ENCODE measurements at places on chromosomes 3 and 15.

DNA sequence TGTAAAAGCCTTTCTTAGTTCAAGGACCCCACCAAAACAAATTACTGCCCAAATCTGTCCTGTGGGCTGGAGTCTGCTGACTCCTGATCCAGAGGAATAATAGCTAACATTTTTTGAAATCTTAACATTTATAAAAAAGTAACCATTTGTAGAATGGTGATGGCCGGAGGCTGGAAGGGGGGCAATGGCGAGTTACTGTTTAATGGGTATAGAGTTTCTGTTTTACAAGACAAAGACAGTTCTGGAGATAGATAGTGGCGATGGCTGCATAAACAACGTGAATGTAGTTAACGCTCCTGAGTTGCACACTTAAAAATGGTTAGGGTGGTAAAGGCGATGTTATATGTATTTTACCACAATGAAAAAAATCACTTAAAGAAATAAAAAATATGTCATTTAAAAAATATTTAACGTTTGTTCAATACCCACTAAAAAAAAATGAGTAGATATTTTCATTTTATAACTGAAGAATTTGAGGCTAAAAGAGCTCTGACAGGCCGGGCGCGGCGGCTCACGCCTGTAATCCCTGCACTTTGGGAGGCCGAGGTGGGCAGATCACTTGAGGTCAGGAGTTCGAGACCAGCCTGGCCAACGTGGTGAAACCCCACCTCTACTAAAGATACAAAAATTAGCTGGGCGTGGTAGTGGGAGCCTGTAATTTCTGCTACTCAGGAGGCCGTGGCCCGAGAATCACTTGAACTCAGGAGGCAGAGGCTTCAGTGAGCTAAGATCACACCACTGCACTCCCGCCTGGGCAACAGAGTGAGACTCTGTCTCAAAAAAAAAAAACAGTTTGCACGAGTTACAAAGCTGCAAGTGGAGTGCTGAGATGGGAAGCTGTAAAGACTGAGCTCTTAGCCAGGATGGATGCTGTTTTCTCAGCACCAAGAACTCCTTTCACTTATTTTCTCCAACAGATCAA is 37.6 kb downstream of the IGF2BP2 start:
- DNase-seq, result no peak

GRCh38 chr3:125055331-125055912 is 375 bp downstream of the HEG1 start:
- no peak for DNase-seq

- no peak for DNase-seq
These were observed 246.3 kb downstream of the GOLGA6L6 start for GRCh38 chr15:20295238-20295811.

- no peak for DNase-seq
These were observed 41.8 kb downstream of the ITGB5 start for GRCh38 chr3:124845406-124845805.

DNA sequence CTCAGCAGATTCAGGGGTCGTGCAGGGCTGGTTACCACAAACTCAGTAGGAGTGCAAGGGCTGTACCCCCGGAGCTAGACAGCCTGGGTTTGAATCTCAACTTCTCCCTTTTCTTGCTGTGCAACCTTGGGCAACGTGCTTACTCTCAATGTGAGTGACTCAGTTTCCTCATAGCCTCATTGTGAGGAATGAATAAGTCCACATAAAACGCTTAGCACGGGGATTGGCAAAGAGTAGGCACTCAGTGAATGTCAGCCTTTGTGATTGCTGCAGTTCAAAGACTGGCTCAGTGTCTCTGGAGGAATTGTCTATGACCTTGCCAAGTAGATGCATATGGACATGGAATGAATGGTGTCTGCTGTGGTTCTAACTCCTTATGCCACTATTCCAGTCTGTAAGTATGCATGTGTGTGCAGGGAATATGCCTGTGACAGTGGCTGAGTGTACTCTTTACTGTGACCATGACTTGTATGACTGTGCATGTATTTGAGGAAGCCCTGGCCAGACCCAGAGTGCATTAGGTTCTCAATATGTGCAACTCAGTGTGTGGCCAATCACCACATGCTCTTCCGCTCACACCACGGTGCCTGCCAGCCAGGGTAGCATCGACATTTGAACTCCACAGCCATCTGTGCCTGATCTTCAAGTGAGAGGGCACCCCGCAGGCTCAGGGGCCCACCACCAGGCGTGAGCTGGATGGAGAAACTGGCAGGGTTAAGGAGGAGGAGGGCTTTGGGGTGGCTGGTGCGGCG is 900 bp upstream of the HYAL3 start:
- DNase-seq, result no peak

- DNase-seq, result no peak
These were observed 1097.6 kb upstream of the CFAP20DC start for GRCh38 chr3:60147249-60147950.

DNA sequence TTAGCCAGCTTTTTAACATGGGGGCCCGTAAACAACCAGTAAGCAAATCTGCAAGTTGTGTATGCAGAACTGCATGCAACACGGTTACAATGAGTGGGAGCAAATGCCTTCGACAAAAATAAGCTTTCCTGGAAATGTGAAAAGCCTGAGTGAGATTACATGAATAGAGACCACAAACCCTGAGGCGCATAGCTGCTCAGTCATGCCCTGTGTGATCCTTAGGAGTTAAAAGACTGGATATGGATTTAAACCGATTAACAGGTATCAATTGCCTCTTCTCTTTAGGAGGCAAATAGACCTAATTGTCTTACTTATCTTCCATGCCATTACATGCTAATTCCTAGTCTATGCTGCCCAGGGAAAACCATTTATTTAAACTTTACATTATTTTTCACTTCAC is 810.3 kb downstream of the ROBO1 start:
- DNase-seq, result no peak

GRCh38 chr3:159448902-159449301 is 539.7 kb upstream of the IL12A start:
- no peak for DNase-seq

DNA sequence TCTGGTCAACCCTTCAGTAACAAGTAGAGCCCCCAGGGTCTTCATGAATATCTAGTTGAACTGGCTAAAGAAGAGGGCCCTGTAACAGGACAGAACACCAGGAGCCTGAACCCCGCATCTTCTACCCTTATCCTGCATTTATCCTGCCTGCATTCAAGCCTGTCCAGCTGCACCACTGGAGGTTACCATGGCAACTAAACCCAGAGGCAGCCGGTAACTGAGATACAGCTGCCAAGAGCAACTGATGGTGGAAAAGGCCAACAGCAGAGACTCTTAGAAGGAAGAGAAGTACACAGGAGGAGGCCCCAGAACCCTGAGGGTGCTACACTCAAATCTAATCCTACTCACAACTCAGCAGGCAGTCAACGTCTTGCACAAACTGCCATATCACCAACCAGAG is 3.7 kb upstream of the PRKAR2A start:
- DNase-seq, result no peak

DNA sequence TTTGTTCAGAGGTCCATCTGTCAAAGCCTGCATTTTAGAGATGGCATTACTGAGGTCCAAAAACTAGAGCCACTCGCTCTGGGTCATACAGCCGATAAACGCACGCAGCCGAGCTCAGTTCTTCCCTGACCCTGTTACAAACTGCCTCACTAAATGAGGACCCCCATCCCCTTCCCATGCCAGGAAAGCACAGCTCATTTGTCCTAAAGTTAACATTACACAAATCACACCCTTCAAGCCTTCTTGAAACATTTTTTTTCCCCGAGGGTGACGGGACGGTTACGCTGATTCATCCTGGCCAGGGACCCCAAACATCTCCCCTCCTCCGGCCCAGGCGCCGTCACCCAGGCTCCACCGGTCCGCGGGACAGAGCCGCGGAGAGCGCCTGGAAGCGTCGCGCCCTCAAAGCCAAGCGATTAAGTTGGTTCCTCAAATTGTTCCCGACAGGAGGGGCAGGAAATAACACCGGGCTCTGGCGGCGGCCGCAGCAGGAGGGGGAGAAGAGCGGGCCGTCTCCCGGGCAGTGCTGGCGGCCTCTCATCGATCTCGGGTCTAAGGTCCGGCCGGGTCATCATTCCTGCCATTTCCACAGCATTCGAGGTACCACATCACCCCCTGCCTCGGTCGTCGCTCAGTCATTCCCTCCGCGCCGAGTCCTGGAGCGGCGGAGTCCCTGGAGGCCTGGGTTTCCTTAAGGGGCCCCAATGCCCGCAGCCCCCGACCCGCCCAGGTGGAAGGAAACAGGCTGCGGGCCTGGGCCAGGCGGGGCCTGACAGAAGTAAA is 619 bp upstream of the CMTM8 start:
- DNase-seq, result peak; percentile 15

DNA sequence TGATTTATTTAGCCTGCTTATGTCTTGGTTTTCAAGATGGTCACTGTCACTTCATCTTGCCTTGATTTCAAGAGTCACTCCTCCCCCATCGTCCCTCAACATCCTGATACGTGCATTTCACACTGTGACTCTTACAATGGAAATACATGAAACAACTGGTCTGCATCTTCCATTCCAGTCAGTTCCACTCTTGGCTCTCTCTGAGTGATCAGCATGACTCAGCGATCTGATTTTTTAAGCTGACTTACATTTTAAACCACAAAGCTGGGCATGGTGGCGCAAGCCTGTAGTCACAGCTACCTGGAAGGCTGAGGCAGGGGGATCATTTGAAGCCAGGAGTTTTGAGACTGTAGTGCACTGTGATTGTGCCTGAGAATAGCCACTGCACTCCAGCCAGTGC is 271.2 kb upstream of the ROPN1 start:
- DNase-seq, result no peak

- DNase-seq, result no peak
These were observed 41.6 kb upstream of the GALNT15 start for GRCh38 chr3:16132928-16133327.

GRCh38 chr3:147298511-147298982 is 107.8 kb downstream of the ZIC4 start:
- no peak for DNase-seq

- DNase-seq, result no peak
These were observed 357.4 kb upstream of the CDIN1 start for GRCh38 chr15:36221992-36222391.
